ENCODE measurements at places on chromosomes 13 and 19. TPM values are rescaled to one million over a fixed set of nuclear protein-coding genes. Genes with fewer than 3 reads are reported as not detected.

EEF1AKMT1 gene
- 3.0 TPM for total RNA-seq

FCGBP gene
- total RNA-seq: 8.4 TPM

GRCh38 chr13:70814684-70815083, 706.4 kb upstream of the KLHL1 start:
- H3K4me1 ChIP-seq: no peaks in the 10 kb centered on the region
- DNase-seq: no peak
- no peak overlapping the region for H3K27ac ChIP-seq
- no peaks in the 10 kb centered on the region for H3K36me3 ChIP-seq
- no peak overlapping the region for H3K4me3 ChIP-seq

- no peaks in the 10 kb centered on the region for H3K36me3 ChIP-seq
- H3K4me3 ChIP-seq: no peak overlapping the region
- no peaks in the 10 kb centered on the region for H3K27me3 ChIP-seq
- no peaks in the 10 kb centered on the region for H3K4me1 ChIP-seq
Observed at GRCh38 chr13:112177450-112178288, 110.7 kb downstream of the SOX1 start.

GRCh38 chr13:96161141-96161540, 71.2 kb downstream of the HS6ST3 start:
- no peak for DNase-seq
- no peaks in the 10 kb centered on the region for H3K4me1 ChIP-seq
- no peaks in the 10 kb centered on the region for H3K27me3 ChIP-seq
- no peak overlapping the region for H3K4me3 ChIP-seq

- H3K27ac ChIP-seq: peak overlapping the region; percentile 86
- H3K27me3 ChIP-seq: no peaks in the 10 kb centered on the region
- H3K4me3 ChIP-seq: peak overlapping the region; percentile 94
- H3K36me3 ChIP-seq: peaks cover 36% of the 10 kb centered on the region
- no peak for DNase-seq
Observed at GRCh38 chr13:49146950-49147355, 73.2 kb upstream of the MLNR start.

DNA sequence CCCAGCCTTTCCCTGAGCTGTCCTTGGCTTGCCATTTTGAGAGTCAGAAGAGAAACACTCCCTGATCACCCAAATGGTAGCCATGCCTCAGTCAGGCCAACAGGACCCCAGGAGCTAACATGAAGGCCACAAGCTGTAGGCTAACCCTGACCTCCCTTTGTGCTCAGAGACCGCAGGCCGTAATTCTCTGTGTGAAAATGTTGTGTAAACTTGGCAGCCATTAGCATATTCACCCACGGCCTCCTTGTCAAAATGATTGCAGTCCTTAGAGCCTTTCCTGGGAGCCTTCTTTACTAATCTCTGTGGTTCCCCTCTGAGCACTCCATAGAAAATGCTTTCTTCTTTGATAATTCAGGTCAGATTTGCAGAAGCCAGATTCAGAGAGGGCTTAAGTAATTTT, 418.9 kb downstream of the COG6 start:
- no peak for DNase-seq
- no peaks in the 10 kb centered on the region for H3K36me3 ChIP-seq
- no peak overlapping the region for H3K27ac ChIP-seq
- peaks cover 13% of the 10 kb centered on the region for H3K4me1 ChIP-seq
- no peak overlapping the region for H3K4me3 ChIP-seq
- no peaks in the 10 kb centered on the region for H3K27me3 ChIP-seq

DNA sequence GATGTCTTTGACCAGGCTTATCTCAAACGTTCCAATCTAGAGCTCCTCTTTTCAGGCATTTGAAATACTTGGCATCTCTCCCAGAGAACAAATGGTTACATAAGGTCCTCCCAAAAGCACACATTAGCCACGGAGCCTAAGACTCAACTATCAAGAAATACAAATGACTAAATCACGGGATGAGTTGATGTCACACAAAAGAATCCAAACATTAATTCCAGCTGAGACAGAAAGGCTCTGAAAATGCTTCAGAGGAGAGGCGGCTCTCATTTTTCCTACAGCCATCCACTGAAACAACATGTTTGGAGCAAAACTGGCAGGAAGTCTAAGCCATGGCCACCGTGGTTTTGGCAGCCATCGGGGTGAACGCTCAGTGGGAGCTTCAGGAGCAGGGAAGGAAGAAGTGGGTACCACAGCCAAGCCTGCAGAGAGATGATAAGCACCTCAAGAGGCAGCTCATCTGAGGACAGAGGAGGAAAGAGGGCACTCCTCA, 122.5 kb downstream of the STK24 start:
- peaks cover 15% of the 10 kb centered on the region for H3K4me1 ChIP-seq

DNA sequence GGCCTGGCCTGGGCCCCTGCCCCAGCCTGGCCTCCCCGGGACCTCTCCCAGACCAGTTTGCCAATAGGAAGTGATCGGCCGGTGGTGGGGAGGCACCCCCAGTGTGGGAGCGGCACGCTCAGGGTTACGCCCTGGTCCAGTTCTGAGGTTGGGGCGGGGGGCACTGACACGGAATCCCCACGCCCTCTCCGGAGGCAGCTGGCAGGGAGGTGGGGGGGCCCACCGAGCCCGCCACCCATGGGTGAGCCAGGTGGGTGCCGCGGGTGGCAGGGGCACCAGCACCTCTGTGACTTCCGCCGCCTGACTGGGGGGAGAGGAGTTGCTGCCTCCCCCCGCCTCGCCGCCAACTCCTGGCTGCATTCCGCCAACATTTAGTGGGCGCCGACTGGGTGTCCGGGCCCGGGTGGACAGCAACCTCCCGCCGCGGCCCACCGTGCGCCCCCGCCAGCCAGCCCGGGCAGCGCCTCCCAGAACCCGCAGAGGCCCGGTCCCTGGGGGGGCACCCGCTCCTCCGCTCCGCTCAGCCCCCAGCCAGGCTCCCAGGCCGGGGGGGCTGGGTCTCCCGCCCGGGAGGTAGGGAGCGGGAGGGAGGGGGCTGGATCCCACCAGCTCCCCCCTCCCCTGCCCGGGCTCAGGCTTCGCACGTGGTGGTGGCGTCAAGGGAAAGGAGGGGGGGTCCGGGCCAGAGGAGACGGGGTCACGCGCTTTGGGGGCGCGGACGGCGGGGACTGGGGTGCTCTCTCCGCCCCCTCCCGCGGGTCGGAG, 2.0 kb downstream of the ZBTB7A start:
- peak; percentile 51 for DNase-seq
- H3K36me3 ChIP-seq: peaks cover 8% of the 10 kb centered on the region
- peaks cover 75% of the 10 kb centered on the region for H3K4me1 ChIP-seq
- no peaks in the 10 kb centered on the region for H3K27me3 ChIP-seq

GRCh38 chr19:48819366-48819816, 8.6 kb upstream of the BCAT2 start:
- no peaks in the 10 kb centered on the region for H3K27me3 ChIP-seq
- no peak overlapping the region for H3K4me3 ChIP-seq
- no peaks in the 10 kb centered on the region for H3K36me3 ChIP-seq
- no peak for DNase-seq
- H3K27ac ChIP-seq: no peak overlapping the region

DNA sequence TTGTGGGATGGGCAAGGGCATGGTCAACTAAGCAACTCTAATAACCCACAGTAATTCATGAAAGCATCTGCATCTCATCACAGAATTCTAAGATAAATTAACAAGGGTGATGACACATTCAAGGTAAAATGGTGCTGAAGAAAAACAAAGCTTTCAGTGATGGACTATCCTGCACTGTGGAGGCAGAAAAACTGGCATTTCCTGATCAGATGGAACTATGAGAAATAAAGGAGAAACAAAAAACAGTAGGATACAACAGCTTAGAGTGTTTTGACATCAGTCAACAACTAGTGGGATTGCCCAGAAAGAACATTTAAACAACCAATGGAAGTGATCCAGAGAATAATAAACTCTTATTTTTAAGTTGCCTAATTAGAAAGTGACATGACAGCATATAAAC, 327.0 kb downstream of the KLF5 start:
- no peaks in the 10 kb centered on the region for H3K36me3 ChIP-seq
- DNase-seq: no peak

DNA sequence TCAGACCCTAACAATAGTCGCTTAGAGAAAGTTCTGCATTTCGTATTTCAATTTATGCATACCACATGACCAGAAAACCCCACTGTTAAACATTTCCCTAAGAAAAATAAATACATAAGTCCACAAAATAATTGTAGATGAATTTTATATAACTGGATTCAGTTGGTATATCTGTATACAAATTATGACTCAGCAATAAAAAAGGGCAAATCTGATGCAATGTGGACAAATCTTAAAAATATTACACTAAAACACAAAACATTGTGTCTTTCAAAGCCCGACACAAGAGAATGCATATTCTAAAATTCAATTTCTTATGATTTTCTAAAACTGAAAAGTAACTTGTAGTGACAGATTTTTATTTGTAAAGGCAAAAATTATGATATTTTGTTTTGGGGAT, 1005.0 kb downstream of the EFNB2 start:
- H3K27me3 ChIP-seq: no peaks in the 10 kb centered on the region
- H3K4me1 ChIP-seq: no peaks in the 10 kb centered on the region
- H3K36me3 ChIP-seq: no peaks in the 10 kb centered on the region
- no peak for DNase-seq
- H3K27ac ChIP-seq: no peak overlapping the region
- H3K4me3 ChIP-seq: no peak overlapping the region

DNA sequence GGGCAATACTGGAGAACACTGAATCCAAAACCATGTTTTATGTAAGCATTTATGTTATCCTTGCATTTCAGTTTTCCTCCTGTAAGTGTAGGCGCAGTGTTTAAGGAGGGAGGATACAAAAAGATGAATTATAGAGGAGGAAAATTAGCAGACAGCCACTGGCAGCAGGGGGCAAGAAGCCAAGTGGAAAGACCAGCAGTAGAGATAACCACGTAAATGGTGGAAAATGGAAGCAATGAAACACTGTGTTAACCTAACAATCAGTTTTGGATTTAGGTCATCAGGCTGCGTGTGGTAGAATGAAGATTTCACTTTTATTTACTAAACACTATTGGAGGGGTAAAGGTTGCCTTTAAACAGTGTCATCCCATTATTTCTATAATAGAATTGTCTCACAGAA, 447.3 kb downstream of the GPC6 start:
- H3K4me1 ChIP-seq: no peaks in the 10 kb centered on the region
- no peak for DNase-seq
- H3K27me3 ChIP-seq: no peaks in the 10 kb centered on the region
- no peak overlapping the region for H3K4me3 ChIP-seq
- H3K36me3 ChIP-seq: no peaks in the 10 kb centered on the region

- DNase-seq: no peak
- H3K36me3 ChIP-seq: no peaks in the 10 kb centered on the region
- no peaks in the 10 kb centered on the region for H3K27me3 ChIP-seq
Observed at GRCh38 chr13:73230716-73231115, 171.9 kb downstream of the KLF5 start.

DNA sequence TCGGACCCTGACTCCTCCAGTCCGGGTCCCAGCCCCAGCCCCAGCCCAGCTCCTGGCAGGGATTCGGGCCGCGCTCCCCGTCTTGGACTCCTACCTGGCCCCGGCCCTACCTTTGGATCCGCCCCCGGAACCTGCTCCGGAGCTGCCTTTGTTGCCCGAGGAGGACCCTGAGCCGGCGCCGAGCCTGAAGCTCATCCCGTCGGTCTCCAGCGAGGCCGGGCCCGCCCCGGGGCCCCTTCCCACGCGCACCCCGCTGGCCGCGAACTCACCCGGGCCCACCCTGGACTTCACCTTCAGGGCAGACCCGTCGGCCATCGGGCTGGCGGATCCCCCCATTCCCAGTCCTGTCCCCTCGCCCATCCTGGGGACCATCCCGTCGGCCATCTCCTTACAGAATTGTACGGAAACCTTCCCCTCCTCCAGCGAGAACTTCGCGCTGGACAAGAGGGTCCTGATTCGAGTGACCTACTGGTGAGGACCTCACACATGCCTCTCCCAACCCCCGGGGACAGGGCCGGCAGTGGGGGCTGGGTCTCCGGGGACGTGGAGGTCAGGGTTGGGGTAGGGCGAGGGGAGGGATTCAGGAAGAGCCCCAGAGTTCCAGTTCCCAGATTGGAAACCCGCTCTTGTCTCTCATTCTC, 732 bp downstream of the SELENOV start:
- H3K36me3 ChIP-seq: no peaks in the 10 kb centered on the region
- peaks cover 14% of the 10 kb centered on the region for H3K27me3 ChIP-seq
- no peak overlapping the region for H3K27ac ChIP-seq
- DNase-seq: no peak

All from CD4-positive, CD25-positive, alpha-beta regulatory T cell (primary cell).